ENCODE measurements at places on chromosomes 13 and 19. TPM values are rescaled to one million over a fixed set of nuclear protein-coding genes. Genes with fewer than 3 reads are reported as not detected.
A peak's percentile ranks its signal among the peaks of the same experiment; 100 is the strongest.

Gene MATK
- total RNA-seq: 14.8 TPM

Gene ZNF492
- total RNA-seq: 2.7 TPM

DNA sequence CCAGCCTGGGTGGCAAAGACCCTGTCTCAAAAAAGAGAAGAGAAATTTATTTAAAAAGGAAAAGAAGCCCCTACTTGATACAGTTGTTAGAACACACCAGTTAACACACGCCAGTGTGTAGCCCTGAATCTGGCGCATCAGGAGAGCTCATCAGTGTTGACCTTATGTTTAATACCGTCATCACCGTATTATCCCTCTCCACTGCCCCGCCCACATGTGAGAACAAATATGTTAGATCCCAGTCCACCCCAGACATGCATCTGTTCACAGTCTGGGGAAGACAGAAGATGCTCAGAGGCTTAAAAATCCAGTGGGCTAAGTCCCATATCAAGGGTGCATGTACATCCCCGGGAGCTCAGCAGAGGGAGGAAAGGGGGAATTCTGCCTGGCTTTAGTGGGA is 155.2 kb downstream of the DPF1 start:
- DNase-seq: no peak

GRCh38 chr13:24688950-24689349 is 8.7 kb downstream of the ATP12A start:
- DNase-seq: no peak

GRCh38 chr19:54160182-54160811 is 776 bp upstream of the LENG1 start:
- peak; percentile 21 for DNase-seq

Gene SYT3
- total RNA-seq: not detected

Gene LRRC25
- total RNA-seq: not detected

Gene ZNF723
- total RNA-seq: not detected

DNA sequence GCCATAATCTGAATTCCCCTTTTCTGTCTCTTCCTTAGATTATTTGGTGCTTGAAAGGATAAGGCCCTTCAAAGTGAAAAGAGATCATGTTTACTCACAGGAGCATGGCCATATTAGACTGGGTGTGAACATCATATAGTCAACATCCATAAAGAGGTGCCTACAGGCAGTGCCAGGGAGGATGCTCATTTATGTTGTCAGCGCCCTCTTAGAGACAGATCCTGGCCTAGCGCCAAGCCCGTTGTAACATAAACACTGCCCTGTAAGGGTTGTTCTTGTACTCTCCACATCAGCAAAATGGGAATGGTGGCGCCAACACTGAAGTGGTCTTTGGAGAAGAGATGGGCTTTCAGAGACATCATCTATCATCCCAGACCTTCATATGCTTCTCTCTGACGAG is 16.1 kb downstream of the PCDH8 start:
- no peak for DNase-seq

DNA sequence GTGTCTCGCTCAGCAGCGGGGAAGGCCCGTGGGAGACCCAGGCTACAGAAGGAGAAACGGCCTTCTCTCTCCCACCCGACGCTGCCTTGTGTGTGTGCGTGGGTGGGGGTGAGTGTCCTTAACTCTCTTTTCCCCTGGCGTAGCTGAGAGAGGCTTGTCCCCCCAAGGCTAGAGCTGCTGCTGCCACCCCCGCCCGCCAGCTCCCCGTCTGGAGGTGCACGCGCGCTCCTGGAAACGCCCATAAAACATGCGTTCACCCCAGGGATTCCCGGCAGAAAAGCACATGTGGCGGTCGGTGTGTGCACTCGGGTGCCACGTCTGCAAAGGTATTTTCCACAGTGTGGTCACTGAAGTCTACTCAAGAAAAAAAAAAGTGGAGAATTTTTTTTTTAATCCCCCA is 36.1 kb downstream of the GADD45B start:
- no peak for DNase-seq

Gene SYT5
- not detected for total RNA-seq

GRCh38 chr13:30721936-30722335 is 13.4 kb upstream of the ALOX5AP start:
- DNase-seq: no peak

DNA sequence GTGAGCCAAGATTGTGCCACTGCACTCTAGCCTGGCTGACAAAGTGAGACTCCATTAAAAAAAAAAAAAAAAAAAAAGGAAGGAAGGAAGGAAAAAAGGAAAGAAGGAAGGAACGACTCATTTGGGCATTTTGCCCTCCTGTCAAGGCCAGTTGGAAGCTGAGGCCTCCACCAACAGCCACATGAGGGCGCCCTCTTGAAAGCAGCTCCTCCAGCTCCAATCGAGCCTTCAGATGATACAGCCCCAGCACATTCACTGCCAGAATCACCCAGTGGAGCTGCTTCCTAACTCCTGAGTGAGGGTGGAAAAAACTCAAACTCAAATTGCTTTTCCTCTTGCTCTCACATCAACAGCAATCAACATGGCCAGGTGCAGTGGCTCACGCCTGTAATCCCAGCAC is 40.9 kb downstream of the GNG7 start:
- DNase-seq: peak; percentile 12

DNA sequence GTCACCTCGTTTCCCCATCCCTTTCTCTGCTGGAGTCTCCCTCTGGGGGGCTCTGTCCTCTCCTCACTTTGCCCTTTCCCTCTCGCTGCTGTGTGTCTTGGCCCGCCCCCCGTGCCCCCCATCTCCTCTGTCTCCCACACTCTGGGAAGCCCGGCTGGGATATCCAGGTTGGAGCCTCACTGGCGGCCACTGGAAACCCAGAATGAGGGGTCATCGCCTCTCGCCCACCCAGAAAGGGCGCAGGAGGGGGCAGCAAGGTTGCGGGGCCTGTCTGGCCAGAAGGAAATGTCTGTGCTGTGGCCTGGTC is 15.6 kb downstream of the CCDC97 start:
- DNase-seq: no peak

DNA sequence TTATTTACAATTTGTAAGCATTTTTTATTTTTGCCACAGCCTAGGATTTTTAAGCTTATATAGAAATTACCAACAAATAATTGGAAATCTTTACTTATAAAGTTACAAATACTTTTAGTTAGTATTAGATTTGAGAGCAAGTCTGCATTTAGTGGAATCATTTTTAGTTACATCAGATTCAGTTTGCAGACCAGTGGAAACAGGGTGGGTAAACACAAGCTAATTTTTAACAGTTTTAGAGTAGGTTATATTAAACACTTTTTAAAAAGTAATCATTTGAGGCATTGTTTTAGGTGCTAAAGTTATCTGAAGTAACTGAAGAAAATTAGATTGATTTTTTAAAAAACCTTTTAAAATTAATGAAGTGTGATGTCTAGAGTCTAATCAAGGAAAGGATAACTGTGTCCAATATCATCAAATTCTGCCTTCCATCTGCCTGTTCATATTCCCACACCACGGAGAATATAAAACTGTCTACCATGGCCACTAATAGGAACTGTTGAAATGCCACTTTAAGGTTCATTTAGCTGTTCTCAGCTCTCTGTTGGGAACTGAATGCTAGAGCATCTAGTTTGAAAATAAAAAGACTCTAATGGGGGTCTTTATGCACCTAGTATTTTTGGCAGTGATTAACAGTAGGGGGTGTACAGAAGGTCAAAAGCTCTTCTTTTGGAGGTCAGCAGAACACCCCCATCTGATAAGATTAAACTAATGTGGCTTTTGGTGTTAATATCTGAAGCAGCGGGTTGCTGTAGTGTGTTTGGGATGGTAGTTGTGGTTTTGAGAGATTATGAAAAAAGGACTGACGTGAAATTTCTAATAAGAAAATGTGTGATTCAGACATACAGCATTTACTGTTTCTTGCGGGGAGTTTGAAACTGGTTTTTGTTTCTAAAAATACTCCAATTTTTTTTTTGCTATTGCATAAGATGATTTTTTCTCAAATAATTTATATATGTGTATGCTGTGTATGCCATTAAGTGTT is 66.5 kb downstream of the NDFIP2 start:
- no peak for DNase-seq

- DNase-seq: peak; percentile 54
Observed at GRCh38 chr13:88622362-88622973, 951.3 kb downstream of the SLITRK5 start.

Gene PSG2
- total RNA-seq: not detected

DNA sequence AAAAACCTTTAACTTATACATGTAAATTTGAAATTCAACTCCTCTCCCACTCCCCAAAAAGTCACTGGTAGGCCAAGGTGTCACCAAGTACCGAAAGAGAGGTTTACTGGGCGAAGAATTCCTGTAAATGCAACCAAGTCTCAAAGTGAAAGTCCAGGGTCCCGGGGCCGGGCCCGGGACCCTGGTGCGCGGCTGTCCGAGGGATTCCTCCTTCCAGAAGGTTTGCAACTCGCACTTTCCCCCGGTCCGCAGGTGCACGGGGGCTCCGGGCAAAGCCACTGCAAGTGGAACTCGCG is 1.1 kb downstream of the STK24 start:
- DNase-seq: no peak

Gene PLIN4
- not detected for total RNA-seq

- no peak for DNase-seq
Observed at GRCh38 chr19:29566496-29567054, 39.5 kb upstream of the POP4 start.

- no peak for DNase-seq
Observed at GRCh38 chr13:73025217-73026012, 33.4 kb upstream of the KLF5 start.

GRCh38 chr19:10510301-10510802 is 6.9 kb downstream of the S1PR5 start:
- peak; percentile 67 for DNase-seq

- DNase-seq: no peak
Observed at GRCh38 chr19:35562336-35562735, 1.1 kb downstream of the ATP4A start.

DNA sequence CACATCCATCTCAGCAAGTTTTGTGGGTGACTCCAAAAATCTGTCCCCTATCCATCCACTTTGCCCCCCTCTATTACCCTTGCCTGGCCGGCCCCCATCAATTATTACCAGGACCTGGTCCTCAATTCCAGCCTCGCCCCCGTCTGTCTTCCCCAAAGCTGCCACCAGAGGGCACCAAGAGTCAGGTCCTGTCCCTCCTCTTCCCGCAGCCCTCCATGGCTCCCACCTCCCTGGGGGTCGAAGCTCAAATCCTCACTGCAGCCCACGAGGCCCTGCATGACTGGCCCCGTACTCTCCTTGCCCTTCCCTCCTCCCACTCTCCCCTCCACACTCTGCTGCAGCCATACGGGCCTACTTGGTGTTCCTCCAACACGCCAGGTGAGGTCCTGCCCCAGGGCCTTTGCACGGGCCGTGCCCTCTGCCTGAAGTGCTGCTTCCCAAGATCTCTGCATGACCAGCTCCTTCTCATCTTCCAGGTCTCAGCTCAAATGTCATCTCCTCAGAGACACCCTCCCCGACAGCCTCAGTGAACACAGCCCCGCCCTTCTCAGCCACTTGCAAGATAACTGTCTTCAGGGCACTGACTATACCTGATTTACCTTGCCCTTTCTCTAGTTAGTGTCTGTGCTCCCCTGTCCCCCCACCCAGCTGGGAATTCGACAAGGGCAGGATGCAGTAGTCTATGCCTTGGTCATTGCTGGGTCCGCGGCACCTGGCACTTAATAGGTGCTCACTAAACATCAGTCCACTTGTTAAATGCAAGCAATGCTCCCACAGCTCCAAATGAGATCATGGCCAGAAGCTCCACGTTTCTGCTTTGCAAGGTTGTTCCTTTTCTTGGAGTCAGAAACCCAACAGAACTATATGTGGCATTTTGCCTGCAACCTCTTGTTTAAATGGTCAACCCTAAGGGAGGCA is 16.8 kb upstream of the SEMA6B start:
- DNase-seq: peak; percentile 74

- DNase-seq: no peak
Observed at GRCh38 chr13:28077231-28077630, 23.1 kb downstream of the FLT3 start.

GRCh38 chr13:43650882-43651281 is 135.9 kb downstream of the ENOX1 start:
- no peak for DNase-seq

DNA sequence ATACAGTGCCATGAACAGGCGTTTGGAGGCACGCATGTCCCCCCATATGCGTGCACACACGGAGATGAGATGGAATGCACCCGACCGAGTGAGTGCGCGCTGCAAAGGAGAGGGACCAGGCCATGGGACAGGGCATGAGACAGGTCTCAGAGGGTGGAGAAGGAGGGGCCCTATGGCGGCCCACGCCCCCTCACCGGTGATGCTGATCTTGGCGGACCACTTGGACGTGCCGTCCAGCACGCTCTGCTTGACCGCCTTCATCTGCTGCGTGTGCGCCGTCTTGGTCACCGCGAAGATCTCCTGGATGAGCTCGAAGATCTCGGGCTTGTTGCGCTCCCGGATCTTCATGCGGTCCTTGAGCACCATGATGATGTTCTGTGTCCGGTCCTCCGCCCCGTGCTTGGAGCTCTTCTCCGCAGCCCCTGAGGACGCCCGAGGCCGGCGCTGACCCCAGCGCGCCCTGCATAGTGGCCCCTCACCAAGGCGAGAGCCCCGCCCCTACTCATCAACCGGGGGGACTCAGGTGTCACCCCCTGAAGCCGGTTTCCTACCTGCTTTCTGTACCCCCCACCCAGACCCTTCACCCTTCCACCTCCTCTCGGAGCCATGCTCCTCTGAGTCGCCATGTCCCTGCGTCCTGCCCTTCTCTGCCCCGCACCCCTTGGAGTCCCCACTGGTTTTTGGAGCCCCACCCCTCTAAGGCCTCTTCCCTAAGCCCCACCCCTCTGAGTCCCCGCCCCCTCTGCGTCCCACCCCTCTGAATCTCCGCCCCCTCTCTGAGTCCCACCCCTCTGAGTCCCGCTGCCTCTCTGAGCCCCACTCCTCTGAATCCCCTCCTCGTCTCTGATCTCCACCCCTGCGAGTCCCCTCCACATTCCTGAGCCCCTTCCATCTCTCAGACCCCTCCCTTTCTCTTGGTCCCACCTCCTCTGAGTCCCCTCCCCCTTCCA is 40.8 kb downstream of the UNC13A start:
- no peak for DNase-seq

- no peak for DNase-seq
Observed at GRCh38 chr13:91361755-91362271, 14.3 kb downstream of the MIR17HG start.

DNA sequence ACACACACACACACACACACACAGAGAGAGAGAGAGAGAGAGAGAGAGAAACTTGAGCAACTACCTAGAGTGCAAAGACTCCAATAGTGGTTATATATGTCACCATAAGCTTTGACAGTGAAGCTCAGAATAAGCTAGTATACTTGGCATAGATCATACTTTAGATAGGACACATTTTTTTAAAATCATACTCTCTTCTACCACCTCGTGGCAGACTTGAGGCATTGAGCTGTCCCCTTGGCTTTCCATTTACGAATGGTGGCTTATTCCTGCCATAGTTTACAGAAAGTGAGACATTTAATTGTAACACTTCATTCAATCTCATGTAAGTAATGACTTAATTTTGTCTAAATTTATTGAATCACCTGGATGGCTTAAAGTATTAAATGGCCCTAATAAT is 108.2 kb downstream of the EDNRB start:
- DNase-seq: no peak

GRCh38 chr19:18119013-18119716 is 21.6 kb downstream of the MAST3 start:
- DNase-seq: peak; percentile 73

- DNase-seq: no peak
Observed at GRCh38 chr13:48818495-48819356, 157.0 kb upstream of the FNDC3A start.

- DNase-seq: no peak
Observed at GRCh38 chr13:65595916-65596315, 1634.2 kb downstream of the PCDH9 start.
